HCT116 (cell line): ENCODE measurements at places on chromosomes 11 and 22. TPM values are rescaled to one million over a fixed set of nuclear protein-coding genes. Genes with fewer than 3 reads are reported as not detected.

- no peaks in the 10 kb centered on the region for H3K36me3 ChIP-seq
- no peak overlapping the region for H3K27ac ChIP-seq
- no peaks in the 10 kb centered on the region for H3K27me3 ChIP-seq
- DNase-seq: no peak
- no peaks in the 10 kb centered on the region for H3K4me1 ChIP-seq
- H3K4me3 ChIP-seq: no peak overlapping the region
Measured at GRCh38 chr11:120280600-120281051, 40.7 kb downstream of the POU2F3 start.

DNA sequence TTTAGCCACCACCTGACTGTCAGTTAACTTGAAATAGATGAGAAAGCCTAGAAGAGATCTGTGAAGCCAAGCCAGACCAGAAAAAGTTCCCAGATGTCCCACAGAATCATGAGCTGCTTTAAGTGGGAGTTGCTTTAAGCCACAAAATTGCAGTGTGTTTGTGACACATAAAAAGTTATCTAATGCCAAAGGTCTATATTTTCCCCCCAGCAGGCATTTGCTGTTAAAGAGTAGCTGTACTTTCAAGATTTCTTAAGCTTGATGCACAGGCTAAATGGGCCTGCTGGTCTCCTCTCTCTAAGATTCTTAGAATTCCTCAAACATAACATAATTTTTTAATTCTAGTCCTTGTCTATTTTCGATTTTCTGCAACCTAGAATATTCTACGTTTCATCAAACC is 825.7 kb downstream of the FAM181B start:
- H3K27ac ChIP-seq: no peak overlapping the region
- no peaks in the 10 kb centered on the region for H3K4me1 ChIP-seq
- DNase-seq: no peak
- no peaks in the 10 kb centered on the region for H3K36me3 ChIP-seq

MPZL2 gene
- 16.8 TPM for total RNA-seq

- DNase-seq: no peak
- 0 out of 2 replicates have a peak, but pooled peaks cover 3% of the 10 kb centered on the region for H3K4me1 ChIP-seq
- H3K4me3 ChIP-seq: no peak within 1 kb of the TSS
- no peaks in the 10 kb centered on the region for H3K36me3 ChIP-seq
Measured at GRCh38 chr11:102955624-102956023, at the start of gene MMP13. Gene MMP13 (minus strand): TSS chr11:102955732. CDS start chr11:102955705, 27 bp downstream.

DNA sequence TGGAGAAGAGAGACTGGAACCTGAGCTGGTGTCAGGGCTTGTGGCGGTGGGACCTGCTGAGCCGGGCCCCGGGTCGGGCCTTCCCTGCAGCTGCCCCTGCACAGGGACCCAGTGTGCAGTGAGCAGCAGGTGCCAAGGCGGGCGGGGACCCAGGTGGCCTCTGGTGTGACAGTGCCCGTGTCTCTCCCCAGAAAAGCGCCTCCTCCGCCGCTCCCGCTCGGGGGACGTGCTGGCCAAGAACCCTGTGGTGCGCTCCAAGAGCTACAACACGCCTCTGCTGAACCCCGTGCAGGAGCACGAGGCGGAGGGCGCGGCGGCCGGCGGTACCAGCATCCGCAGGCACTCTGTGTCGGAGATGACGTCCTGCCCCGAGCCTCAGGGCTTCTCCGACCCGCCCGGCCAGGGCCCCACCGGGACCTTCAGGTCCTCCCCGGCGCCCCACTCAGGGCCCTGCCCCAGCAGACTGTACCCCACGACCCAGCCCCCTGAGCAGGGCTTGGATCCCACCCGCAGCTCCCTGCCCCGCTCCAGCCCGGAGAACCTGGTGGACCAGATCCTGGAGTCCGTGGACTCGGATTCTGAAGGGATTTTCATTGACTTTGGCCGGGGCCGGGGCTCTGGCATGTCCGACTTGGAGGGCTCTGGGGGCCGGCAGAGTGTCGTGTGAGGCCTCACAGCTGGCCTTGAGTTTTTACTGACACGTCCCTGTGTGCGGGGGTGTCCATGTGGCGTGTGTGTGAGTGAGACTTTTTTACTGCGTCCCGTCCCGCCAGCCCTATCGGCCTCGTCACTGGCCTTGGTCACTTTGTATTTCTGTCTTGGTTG is 15.6 kb upstream of the ARHGAP8 start:
- peaks cover 38% of the 10 kb centered on the region for H3K4me1 ChIP-seq
- no peak for DNase-seq
- H3K27ac ChIP-seq: no peak overlapping the region
- H3K36me3 ChIP-seq: no peaks in the 10 kb centered on the region
- no peak overlapping the region for H3K4me3 ChIP-seq

- no peak overlapping the region for H3K4me3 ChIP-seq
- no peaks in the 10 kb centered on the region for H3K27me3 ChIP-seq
- DNase-seq: no peak
Measured at GRCh38 chr11:64340671-64341335, 799 bp downstream of the CCDC88B start.
